ENCODE measurements at places on chromosomes 7 and 10. TPM values are rescaled to one million over a fixed set of nuclear protein-coding genes. Genes with fewer than 3 reads are reported as not detected.
A peak's percentile ranks its signal among the peaks of the same experiment; 100 is the strongest.

The TRIM4 gene
- total RNA-seq = 26.1 TPM

The CLDN4 gene
- total RNA-seq = 0.17 TPM

The SCRN1 gene
- total RNA-seq = 1.6 TPM

The RBP4 gene
- total RNA-seq = not detected

The MEOX2 gene
- total RNA-seq = not detected

The EBLN1 gene
- not detected for total RNA-seq

GRCh38 chr10:95429639-95430038, 131.5 kb downstream of the SORBS1 start:
- DNase-seq = no peak

GRCh38 chr10:127964621-127965020, 57.7 kb downstream of the PTPRE start:
- DNase-seq = no peak

GRCh38 chr7:23474094-23474828, 4.0 kb upstream of the IGF2BP3 start:
- peak; percentile 91 for DNase-seq

- DNase-seq = no peak
Measured at GRCh38 chr7:46969303-46970130, 612.4 kb downstream of the TNS3 start.

- no peak for DNase-seq
Measured at GRCh38 chr7:66330961-66331360, 125.8 kb downstream of the TPST1 start.

DNA sequence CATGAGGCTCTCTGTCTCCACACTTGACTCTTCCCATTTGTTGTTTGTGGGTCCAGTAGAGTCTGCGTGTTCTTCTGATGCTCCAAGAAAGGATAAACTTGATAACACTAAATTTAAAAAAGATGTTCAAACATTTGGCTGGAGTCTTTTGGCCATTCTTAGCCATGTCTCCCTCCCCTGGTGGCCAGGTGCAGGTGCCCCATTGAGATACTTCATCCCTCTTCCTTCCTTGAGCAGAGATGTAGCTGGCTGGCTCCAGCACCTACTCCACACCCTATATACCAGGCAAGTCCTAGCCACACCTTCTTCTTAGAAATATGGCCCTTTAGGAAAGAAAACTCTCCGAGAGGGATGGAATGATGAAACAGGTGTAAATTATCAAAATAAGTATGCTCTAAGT, 103.2 kb upstream of the GJD4 start:
- no peak for DNase-seq

- no peak for DNase-seq
Measured at GRCh38 chr10:101219139-101219945, 9.9 kb downstream of the LBX1 start.

- DNase-seq = no peak
Measured at GRCh38 chr10:11698691-11699549, 43.3 kb upstream of the ECHDC3 start.

Measured in activated CD4-positive, alpha-beta memory T cell treated with anti-CD3 and anti-CD28 coated beads for 36 hours (primary cell).